ENCODE measurements at places on chromosomes 11 and 22.

DNA sequence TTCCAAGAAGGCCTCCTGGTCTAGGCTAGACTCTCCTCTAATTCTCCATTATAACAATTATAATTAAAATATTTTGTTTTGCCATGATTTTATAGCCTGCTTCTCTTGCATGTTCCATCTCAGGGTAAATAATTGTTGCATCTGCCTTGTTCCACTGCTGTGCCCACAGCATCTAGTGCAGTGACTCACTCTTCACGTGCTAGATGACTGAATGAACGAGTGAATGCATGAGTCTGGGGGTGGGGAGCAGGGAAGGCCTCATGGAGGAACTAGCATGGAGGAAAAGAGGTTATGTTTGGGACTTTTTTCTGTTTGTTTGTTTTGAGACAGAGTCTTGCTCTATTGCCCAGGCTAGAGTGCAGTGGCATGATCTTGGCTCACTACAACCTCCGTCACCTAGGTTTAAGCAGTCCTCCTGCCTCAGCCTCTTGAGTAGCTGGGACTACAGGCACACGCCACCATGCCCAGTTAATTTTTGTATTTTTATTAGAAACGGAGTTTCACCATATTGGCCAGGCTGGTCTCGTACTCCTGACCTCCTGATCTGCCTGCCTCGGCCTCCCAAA is 5.2 kb upstream of the OAF start:
- DNase-seq: no peak

GRCh38 chr11:68168694-68169093 is 44.4 kb downstream of the KMT5B start:
- DNase-seq: no peak

- no peak for DNase-seq
These were observed 1.1 kb upstream of the CNTN5 start for GRCh38 chr11:99019696-99020095.

DNA sequence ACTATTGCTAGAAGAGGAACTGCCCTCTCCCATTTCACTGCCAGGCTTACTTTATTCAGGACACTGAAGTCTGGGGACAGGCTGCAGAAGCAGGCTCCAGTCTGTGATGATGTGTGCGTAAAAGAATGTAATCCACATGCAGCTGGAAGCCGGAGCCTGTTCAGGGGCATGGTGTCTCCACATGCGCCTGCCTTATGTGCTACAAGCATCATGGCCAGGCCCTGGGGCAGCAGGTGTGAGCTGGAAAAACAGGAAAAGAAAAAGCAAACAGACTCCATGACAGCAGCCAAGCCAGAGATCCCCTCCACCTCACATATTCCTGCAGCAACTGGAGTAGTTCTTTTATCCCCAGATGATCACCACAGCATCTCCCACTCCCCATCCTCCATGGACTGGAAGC is 33.4 kb downstream of the ARFGAP2 start:
- DNase-seq: no peak

DNA sequence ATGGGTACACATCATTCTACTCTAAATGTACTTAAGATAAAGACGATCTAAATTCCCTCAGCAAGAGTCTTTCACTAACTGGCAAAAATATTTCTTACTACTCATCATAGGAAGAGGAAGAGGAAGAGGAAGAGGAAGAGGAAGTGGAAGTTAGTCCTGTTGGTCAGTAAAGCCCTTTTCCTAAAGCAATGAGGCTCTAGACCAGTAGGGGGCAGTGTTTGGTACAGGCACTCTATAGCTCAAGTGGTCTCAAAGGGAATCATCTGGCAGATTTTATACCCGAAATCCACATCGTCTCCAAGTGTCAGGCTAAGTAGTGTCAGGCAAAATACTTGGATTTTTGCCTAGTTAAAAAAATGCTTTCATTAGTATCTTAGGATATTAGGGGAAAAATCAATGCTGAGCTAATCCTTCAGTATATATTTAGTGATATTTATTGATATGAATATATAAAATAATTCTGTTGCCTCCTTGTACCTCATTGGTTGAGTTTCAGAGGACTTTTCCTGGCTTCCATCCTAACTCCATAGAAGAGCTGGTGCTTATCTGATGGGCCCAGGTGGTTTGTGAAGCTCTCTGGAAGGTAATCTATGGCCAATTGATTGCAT is 7.7 kb downstream of the BLID start:
- no peak for DNase-seq

- DNase-seq: no peak
These were observed 40.2 kb downstream of the TBX1 start for GRCh38 chr22:19800761-19801244.

GRCh38 chr22:48897645-48898370 is 929.9 kb downstream of the BRD1 start:
- no peak for DNase-seq

DNA sequence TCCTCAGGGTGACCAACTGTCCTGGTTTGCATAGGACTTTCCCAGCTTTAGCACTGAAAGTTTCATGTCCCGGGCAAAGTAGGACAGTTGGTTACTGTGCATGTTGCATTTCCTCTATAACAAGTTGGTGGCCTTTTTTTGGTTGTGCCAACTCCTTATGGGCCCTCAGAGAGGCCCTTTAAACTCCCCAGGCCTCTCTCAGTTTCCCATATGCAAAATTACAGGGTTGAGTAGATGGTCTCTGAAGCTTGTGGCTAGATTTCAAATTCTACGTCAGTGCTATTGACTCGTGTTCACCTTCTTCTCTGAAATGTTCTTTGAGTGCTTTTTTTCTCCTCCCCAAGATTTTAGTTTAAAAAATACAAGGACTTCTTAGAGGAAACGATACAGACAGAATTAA is 92.5 kb downstream of the MYO18B start:
- no peak for DNase-seq

Measured in naive thymus-derived CD8-positive, alpha-beta T cell (primary cell).